Caki2 (cell line): ENCODE measurements at places on chromosomes 1 and 21. TPM values are rescaled to one million over a fixed set of nuclear protein-coding genes. Genes with fewer than 3 reads are reported as not detected.

- no peak for DNase-seq
These were observed 26.7 kb upstream of the LIN9 start for GRCh38 chr1:226335661-226336060.

DNA sequence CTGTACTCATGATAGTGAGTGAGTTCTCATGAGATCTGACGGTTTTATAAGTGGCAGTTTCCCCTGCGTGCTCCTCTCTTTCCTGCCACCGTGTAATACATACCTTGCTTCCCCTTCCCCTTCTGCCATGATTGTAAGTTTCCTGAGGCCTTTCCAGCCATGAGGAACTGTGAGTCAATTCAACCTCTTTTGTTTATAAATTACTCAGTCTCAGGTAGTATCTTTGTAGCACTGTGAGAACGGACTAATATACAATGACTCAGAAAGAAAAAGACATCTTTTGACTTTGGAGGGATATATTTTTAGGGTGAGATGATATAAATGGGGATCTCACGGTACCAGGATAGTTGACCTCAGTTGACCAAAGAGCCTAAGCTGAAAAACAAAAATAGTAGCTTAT is 74.7 kb upstream of the BACH1 start:
- no peak for DNase-seq

DNA sequence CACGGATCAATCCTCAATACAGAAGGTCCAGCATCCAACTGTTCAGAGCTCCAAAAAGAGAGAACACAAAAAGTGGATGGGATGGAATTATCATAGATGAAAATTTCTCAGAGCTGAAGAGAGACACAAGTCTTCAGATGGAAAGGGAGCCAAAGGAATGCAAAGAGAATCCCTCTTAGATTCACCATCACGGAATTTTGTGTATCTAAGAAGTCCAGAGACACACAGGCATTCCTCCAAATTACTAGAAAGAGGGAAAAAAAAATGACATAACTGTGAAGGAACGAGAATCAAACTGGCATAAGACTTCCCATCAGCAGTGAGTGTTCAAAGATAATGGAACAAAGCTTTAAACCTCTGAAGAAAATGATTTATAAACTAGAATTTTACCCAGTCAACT is 101.2 kb downstream of the ZSCAN20 start:
- DNase-seq, result no peak

DNA sequence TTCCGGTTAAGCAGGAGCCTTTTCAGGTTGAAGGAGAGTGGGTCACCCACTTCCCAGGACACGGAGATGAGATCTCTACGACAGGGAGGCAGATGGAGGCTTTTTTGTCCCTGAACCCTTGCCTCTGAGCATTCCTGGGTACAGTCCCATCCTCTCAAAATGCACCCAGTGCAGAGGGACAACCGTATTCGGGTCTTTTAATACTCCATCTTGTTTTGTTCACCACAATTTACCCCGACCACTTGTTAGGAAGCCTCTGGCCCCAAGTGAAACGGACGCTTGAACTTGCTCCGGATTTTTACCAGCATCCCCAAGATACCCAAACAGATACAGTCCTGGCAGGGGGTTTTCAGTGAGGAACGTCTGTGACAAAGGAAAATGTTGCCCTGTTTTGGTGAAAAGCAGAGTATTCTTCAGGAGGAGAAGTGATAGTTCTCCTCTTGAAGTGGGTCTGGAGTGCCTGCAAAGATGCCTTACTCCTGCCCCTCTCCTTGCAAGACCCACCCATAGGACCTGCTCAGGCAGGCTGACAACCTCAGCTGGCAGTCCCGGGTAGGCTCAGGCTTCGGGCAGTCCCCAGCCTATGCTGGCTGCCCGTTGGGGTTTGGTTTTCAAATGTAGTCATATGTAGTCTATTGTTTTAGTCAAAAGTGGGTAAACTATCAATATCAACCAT is 669 bp upstream of the ARL8A start:
- DNase-seq, result no peak

GRCh38 chr1:21449906-21450305 is 10.0 kb downstream of the NBPF3 start:
- DNase-seq, result no peak

DNA sequence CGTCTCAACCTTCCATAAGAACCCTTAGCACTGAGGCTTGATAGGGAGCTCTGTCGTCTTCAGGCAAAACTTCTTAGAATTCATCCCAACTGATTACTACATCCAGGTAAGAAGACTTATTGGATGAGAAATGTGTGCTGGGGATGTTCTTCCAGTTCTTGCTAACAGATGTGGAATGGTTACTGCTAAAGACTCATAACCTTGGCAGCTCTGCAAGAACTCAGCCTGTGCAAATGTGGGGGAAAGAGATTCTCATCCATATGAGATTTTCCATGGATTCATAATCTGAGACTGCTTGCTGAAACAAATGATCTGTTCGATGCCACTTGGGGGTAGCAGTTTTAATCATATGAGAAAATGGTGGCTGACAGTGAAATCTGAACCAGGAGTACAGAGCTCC is 48.2 kb downstream of the NTPCR start:
- DNase-seq, result no peak

DYNLT5 gene
- not detected in 2 replicates for total RNA-seq

MARK1 gene
- total RNA-seq, result 1.1 and 2.0 TPM in 2 replicates
